Activated T-cell treated with anti-CD3 and anti-CD28 coated beads for 24 hours (primary cell): ENCODE measurements at places on chromosomes 7 and 10.
A peak's percentile ranks its signal among the peaks of the same experiment; 100 is the strongest.

DNA sequence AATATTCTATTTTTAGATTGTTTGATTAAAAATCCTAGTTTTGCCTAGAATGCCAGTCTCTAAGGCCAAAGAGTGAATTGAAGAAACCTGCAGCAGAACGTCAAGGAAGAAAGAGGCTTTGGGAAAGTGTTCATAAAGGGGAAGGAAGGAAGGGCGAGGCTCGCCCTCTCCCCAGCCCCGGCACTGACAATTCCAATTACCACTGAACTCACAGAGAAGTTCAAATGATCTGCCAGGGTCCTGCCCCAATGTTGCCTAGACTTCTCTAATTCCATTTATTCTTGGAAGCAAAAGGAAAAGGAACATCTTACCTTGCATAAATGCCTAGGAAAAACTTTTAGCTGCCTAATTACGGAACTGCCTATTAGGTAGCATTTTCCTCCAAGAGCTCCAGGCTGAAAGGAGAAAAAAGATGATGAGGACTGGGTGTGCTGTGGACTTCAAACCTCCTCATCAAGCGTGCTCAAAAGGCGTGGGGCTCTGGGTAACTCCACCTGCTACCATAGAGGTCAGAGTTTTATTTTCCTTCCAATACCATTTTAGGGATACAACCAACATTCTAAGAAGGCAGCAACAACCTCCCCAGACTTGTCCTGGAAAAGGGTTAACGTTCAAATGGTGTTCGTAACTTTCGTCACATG lies 134.5 kb downstream of the PKD1L1 start:
- DNase-seq = no peak

GRCh38 chr7:114534953-114535352 lies 120.3 kb downstream of the FOXP2 start:
- DNase-seq = no peak

DNA sequence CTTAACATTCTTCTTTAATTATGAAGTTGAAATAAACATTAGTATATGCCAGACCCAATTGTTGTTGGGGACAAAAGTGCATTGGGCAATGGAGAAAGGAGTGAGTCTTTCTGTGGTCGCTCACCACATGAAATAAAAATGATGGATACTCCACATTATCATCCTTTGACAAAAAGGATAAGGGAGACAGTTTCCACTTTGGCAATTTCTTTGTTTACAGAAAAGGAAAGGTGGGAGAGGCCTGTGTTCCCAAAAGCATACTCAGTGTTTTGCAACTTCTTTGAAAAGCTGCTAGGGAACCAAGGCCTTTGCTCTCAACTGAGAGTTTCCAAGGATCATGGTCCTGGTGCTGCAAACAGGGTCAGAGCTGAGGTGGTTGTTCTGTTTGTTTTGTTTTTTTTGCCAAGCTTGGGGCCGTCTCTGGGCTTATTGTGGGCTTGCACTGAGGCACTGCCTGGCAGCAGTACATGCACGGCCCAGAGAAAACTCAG lies 341.9 kb downstream of the TNS3 start:
- DNase-seq = no peak

DNA sequence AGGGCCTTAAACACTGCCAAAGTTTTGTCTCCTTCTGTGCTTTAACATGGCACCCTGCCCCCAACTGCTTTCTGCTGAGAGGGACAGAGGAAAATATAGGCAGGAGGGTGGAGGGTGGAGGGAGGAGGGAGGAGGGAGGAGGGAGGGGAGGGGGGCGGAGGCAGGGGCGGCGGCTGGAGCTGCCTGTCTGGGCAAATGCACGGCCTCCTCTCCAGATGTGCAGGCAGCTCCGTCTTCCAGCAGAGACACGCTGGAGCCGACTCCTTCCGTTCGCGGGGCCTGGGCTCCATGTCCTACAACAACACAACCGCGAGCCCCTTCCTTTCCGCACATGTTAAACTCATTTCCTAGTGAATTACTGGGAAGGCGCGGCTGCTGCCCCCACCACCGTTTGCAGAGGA lies 14.2 kb downstream of the EBF3 start:
- no peak for DNase-seq

DNA sequence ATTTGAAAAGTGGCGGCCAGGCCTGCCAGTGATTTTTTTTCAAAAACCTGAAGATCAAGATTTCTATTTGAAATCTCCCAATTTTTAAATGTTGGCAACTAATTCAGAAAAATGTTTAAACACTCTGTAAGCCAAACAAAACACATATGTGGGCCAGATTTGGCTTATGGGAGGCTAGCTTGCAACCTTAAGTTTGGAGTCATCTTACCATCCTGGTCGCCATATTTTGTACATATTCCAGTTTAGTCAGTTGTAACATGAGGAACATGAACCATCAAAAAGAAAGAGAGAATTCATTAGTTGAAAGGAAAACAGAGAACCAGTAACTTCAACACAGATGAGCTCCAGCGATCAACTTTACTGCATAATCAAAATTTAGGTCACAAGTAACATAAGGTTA lies 115.4 kb downstream of the TMEM26 start:
- DNase-seq = no peak

DNA sequence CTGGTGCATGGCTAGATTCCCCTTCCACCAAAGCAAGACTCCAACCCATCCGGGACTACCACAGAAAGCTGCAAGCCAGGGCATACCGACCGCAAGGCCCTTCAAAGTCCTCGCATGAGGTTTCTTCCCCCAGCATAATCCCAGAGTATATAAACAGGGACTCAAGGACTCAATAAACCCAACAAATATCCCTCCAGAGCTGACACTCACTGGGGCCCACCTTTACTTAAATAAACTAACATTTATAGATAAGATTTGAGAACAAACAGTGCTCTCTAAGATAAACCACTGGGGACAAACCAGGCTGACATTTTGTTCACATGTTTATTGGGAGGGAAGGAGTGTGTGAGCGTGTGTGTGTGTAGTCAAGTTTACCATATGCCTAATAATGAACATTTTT lies 138.2 kb downstream of the ADAM12 start:
- no peak for DNase-seq

- no peak for DNase-seq
These were observed 11.2 kb downstream of the LRIT2 start for GRCh38 chr10:84214046-84214572.

- DNase-seq = no peak
These were observed 1.5 kb upstream of the LRRC27 start for GRCh38 chr10:132330486-132330833.

DNA sequence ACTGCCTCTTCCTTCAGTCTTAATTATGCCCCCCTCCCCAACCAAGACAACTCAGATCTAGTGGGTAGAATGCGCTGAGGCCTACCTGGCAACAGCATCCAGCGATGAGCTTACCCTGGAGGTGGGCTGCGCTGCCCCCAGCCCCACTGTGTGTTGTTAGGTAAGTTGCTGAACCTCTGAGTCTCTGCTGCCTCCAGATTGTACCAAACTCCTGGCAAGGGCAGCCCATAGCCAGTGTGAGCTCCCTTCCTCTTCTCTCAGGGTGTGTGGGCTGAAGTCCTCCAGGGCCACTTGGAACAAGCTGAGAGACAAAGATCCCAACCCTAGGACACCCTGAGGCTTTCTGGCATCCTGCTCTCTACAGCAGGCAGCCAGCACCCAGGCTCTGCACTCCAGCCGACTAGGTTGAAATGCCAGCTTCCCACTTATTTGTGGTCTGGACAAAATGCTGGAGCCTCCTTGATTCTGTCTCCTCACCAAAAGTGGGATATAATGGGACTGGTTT lies 135.3 kb downstream of the ARHGAP22 start:
- DNase-seq = no peak

GRCh38 chr10:71638064-71638821 lies 81.3 kb downstream of the C10orf105 start:
- no peak for DNase-seq

- DNase-seq = no peak
These were observed 208.8 kb downstream of the HIBADH start for GRCh38 chr7:27453702-27454405.

GRCh38 chr7:121451367-121452094 lies 55.4 kb upstream of the FAM3C start:
- DNase-seq = no peak

DNA sequence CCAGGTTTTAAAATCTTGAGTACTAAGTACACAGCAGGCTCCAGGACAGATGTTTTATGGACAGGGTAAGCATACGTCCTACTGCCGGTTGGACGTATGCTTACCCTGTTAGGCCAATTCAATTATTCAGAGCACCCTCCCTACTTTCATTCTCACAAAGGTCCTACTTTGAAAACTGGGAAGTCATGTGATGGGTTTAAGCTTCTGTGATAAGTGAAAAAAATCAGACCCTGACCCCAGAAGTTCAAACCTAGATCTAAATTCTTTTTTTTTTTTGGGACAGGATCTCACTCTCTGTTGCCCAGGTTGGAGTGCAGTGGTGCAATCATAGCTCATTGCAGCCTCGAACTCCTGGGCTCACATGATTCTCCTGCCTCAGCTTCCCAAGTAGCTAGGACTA lies 55.2 kb downstream of the HIPK2 start:
- no peak for DNase-seq

DNA sequence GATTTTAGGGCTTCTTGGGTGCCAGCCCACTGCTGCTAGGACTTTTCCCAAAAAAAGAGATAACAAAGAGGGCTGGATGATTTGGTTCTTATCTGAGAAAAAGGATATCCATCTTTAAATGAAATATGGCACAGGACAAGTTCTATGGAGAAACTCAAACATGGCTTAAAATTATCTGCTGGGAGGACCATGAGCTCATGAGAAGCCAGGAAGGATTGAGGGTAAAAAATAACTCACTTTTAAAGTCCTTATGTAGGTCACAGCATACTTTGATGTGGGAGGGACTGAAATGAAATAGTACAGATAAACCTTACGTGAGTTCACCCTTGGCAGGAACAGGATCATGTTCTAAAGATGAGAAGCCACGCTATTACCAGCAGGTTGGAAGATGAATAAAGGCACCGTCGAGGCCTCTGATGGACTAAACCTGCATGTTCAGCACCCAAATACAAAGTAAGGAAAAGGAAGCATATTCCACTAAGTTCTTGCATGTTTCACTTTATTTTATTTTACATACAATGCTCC lies 369.2 kb upstream of the KLF6 start:
- no peak for DNase-seq

DNA sequence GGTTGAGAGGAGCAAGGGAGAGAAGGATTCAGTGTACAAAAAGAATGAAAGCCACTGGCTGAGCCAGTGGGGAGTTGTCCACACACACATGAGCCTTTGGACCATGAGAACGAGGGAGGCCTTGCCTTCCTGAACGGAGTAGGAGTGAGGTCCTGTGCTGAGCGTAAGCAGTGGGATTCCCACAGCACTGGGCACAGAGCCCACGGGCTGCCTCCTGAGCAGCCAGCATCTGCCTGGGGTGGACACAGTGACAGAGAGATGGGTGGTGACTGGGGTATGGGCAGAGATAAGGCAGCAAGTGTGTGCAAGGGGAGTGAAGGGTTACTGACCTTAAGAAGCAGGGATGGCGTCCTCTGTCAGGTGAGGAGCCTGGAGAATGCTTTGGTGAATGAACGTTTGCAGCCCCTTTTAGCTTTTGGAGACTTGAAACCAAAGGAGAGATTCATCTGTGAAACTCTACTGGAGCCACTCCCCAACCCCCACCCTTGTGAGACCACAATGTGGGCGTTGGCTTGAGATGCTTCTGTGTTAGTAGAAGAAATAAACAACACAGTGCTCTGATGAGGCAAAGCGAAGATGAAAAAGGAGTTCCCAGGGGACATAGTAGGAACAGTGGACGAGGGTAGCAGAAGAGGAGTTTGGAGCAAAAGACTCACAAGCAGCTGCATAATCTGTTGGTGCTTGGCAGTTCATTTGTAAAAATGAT lies 56.5 kb downstream of the FIGNL1 start:
- DNase-seq = peak; percentile 35

- DNase-seq = no peak
These were observed 51.7 kb upstream of the PODXL start for GRCh38 chr7:131608116-131608500.

DNA sequence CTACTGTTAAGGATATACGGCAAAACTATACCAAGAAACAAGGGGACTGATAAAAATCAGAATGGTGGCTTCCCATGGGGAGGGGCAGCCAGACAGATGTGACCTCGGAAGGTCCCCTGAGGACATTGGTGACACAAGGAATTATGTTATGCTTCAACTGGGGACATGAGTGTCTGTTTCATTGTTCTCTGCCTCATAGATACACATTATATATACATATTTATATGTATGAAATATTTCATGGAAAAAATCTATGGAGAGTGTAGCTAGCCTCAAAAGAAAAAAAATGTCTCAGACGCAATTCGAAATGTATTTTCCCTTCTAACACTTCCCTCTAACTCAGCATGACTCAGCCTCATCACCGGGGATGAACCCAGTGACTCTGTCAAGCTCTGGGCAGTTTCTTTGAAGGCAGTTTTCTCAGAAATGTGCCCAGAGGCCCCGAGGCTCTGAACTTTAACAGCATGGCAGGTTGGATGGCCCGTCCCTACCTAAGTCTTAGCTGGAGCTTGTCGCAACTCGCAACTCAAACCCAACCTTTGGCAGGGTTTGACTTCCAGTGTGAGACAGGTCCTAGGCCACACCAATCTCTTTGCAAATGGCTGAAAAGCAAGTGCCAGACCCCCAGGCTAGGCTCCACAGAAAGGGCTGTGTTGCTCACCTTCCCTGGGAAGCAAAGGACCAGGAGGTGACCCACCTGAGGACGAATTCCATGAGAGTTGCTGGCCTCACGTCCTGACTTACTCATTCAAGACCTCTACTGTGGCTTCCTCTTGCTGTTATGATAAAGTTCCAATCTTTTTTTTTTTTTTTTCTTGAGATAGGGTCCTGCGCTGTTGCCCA lies 86.9 kb downstream of the CARD11 start:
- DNase-seq = peak; percentile 46

DNA sequence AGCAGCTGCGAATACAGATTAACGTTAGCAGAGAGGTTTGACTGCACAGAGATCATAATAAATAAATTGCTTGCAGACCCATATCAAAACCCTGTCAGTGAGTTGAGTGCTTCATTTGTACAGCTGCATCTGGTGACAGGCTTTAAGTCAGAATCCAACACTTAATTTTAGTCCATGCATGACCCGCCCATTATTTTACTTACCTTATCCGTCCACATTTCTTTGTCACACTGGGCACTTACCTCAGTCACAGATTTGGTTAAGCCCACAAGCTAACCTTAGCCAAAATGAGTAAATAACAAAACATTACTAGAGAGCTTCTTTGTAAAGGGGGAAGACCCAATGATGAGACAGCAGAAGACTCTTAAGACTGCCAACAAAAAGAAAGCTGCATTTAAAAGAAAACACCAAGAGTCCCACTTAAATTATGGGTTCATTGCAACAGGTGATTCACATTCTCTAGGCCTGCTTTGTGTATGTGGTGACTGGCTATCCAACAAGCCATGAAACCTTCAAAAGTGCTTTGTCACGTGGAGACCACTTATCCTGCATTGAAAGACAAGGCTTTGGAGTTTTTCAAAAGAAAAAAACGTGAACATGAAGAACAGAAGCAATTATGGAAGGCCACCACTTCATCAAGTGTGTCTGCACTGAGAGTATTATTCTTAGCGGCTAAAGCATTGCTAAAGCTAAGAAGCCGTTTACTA lies 32.2 kb downstream of the PHTF2 start:
- DNase-seq = no peak
